ENCODE measurements at places on chromosomes 16 and 17.

DNA sequence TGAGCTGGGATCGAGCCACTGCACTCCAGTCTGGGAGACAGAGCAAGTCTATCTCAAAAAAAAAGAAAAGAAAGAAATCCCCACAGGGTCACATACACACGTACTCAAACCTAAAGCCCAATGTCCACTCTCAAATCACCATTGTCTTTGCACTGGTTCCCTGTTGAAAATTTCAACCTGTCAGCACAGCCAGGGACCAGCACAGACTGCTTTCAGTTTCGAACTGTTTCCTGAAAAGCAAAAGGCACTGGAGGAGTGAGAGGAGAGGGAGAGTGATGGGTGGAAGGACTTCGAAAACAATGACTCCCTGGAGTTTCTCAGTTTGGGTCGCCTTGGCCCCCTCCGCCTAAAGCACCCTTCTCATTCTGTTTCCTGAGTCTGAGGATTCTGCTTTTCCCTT is 9.0 kb upstream of the CD300C start:
- no peak for ATAC-seq

- peak; percentile 50 for ATAC-seq
Observed at GRCh38 chr17:44219108-44219615, 313 bp downstream of the UBTF start.

DNA sequence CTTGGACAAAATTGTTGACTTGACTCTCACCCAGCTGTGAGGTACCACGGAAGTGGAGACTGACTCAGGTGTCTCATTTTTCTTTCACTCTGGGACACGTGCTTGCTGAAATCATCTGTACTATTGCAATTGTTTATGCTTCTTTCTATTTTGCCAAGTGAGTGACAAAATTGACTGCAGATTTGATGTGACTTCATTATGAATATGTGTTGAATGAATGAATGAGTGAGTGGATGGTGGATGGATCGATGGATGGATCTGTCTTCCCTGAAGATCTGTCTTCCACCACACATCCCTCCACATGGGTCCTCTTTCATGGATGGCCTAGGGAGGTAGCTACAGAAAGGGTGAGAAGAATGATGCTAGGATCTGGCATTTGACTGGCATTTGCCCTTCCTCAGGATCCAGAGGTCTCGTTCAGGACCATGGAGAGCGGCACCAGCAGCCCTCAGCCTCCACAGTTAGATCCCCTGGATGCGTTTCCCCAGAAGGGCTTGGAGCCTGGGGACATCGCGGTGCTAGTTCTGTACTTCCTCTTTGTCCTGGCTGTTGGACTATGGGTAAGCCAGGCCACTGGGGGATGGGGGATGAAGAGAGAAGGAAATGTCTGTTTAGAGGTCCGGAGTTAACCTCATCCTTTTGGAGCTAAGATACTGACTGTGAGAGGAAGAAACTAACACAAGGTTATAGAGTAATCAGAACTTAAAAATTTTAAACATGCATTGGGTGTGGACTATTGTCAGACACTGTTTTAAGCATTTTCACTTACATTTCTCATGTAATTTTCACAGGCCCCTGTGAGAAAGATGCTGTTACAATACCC is 12.7 kb downstream of the SLC5A11 start:
- no peak for ATAC-seq

DNA sequence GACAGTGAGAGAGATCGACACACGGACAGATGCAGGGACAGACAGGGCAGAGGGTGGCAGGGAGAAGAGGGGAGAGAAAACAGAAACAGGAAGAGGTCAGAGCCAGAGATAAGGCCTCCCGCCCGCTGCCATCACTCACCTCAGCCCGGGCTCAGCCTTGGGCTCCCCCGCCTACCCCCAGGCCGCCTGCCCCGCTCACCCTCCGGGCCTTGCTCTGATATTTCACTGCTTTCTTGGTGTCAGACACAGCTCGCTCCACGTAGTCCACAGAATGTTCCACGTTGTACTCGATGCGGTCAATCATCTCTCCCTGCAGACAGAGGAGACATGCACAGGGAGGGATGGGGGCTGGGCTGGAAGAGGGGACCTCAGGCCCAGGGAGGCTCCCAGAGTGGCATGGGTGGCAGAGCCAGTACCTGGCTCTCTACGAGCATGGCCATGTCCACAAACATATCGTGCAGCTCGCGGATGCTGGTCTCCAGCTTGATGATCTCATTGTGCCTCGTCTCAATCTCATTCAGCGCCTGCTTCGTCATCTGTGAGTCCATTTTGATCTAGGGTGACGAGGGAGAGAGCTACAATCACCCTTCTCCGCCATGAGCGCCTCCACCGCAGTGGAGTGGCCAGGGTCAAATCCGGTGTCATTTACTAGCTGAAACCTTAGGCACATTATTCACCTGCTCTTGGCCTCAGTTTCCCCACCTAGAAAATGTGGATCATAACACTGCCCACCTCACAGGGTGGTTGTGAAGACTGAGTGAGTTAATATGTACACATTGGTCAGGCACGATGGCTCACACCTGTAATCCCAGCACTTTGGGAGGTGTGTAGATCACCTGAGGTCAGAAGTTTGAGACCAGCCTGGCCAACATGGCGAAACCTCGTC is 8.2 kb downstream of the HSD3B7 start:
- ATAC-seq: no peak

DNA sequence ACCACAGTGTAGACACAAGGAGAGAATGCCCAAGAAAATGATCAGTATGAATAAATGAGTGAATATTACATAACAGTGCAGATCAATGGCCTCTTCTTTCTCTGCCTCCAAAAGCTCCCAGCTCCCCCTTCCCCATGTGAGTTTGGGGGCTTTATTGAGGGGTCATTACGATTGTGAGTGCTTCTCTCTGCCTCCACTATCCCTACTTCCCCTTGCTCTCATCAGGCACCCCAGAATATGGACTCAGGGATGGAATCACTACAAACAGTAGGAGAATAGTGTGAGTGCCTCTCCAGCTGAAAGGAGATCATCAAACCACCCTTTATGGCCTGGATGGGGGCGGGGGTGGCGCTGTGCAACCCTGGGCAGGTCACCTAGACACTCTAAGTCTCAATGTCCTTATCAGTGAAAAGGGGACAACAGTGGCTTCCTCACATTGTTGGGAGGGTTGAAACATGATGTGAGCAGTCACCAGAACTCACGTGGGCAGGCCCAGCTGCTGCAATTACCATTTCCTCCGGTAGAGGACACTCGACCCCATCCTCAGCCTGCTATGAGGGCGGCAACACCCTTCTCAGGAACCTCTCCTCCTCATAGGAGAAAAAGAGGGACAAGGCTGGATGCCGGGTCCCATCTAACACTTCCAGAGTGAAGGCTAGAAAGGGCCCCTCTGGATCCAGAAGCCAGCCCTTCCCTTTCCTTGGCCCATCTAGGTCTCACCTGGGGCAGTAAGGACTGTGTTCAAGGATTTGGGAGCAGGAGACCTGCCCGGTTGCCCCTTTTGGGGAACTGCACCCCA is 2.1 kb upstream of the EPOP start:
- ATAC-seq: peak; percentile 57

DNA sequence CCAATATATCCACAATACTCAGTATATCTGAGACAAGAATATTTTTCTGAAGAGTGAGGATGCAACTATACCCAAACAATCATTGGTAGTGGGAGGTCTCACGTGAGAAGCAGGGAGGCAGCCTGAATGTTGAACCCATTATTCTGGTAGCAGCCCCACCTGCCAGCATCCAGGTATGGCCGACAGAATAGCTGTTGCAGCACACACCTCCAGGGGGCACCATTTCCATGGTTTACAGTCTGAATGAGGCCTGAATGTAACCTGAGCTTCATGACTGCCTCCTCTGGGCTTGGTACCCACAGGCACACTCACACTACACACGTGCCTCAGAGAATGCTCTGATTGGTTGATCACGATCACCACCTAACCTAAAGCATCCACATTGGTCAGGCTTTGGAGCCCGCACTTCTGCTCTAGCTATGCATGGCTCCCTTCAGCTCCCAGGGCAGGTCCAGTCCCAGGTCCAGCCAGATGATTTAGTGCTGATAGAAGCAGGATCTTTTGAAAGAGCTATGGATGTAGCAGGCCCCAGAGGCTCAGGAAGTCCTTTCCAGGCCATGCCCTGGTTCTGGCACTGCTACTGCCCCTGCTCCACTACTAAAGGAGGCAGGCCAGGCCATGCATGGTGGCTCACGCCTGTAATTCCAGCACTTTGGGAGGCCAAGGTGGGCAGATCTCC is 11.0 kb upstream of the CBFB start:
- peak; percentile 96 for ATAC-seq

- no peak for ATAC-seq
Observed at GRCh38 chr17:58338454-58338840, 9.9 kb upstream of the TSPOAP1 start.

DNA sequence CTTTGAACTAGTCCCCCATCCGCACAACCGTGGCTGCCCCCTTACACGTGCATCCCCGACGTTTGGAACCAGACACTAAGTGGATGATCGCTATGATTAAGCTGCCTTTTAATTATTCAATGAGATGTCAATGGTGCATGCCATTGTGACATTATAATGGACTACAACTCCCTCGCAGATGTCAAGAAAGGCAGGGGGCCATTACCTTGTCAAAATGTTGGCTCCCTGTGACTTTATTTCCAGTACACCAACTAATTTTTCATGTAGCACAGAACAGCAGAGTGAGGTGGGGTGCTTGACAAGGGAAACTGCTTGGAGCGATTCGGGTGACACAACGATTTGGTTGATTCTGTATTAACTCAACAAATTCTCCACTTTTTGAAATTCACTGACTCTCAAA is 26.5 kb downstream of the ASIC2 start:
- ATAC-seq: no peak

DNA sequence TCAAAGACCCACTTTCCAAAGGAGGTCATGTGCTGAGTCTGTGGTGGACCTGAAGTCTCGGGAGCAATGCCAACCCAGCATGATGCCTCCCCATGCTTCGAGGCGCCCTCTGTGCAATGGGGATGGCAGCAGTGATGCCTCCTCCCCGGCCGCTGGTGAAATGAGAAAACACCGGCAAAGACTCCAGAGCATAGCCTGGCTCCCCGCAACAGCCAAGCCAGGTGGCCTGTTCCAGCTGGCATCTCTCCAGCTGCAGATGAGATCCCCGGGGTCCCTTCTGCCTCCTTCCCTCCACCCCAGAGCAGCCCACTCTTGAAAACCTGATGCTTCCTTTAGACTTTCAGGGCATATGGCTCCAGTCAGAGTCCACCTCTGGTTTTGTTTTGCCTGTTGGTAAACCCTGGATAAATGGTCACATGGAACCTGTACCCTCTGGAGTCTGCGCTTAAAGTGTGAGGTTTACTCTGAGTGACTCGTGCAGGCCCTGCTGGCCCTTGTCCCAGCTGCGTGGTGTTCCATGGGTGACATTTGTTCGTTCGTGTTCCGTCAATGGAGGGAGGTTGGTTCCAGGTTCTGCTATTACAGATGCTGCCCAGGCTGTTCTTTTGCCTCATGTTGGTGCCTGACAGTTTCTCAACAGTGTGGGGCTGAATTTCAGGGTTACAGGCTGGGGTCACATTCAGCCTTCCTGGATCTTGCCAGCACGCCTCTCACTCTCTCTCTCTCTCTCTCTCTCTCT is 181.8 kb upstream of the CIBAR2 start:
- ATAC-seq: no peak

- peak; percentile 84 for ATAC-seq
Observed at GRCh38 chr16:11224894-11225676, 30.9 kb downstream of the SOCS1 start.

GRCh38 chr16:85778873-85779272 is 20.5 kb downstream of the EMC8 start:
- no peak for ATAC-seq

GRCh38 chr17:48578616-48579470 is 693 bp upstream of the HOXB4 start:
- ATAC-seq: peak; percentile 49

GRCh38 chr16:71837150-71837549 is 8.6 kb upstream of the ATXN1L start:
- no peak for ATAC-seq

DNA sequence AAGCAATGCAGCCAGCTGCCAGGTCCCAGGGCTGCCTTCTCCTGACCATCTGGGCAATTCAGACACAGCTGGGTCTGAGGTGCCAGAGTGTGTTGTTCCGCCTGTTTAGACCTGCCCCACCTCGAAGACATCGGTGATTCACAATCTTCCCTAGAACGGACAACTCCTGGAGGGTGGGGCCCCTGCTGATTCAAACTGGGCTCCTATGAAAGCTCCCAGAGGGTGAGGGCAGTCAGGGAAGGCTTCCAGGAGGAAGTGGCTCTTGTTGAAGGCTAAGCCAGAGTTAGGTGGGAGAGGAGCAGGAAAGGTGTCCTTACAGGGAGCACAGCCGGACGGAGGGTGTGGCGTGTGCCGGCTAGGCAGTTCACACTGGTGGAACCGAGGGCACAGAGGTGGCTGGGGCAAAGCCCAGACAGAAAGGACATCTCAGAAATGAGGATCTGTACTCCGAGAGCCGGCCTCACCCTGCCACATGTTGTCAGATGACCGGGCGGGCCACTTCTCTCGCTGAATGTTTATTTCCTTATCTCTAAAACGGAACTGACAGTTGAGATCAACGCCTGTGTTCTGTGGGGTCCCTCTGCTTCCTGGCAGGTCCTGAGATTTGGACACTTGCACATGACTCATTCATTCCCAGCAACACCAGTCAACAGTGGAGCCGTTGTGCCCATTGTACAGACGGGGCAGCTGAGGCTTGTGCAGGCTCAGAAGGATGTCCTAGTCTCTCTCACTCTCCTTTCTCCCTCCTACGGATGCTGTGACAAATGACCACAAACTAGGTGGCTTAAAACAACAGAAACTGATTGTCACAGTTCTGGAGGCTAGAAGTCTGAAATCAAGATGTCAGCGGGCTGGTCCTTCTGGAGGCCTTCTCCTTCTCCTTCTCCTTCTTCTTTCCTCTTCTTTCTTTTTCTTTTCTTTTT is 26.9 kb upstream of the LITAF start:
- peak; percentile 13 for ATAC-seq

DNA sequence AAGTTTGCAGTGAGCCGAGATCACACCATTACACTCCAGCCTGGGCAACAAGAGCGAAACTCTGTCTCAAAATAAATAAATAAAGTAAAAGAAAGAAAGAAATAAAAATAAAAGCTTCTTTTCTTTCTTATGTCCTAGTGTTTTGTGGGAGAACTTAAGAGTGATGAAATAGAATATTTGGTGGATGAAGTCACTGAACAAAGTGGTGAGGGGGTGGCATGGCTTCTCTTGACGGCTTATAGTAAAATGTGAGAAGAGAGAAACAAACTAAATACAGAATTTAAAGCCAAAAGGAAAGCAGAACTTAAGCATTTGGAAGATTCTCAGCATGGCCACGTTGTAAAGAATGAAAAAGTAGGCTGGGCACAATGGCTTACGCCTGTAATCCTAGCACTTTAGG is 15.3 kb downstream of the SGF29 start:
- ATAC-seq: no peak

- ATAC-seq: no peak
Observed at GRCh38 chr17:73343168-73343634, 31.4 kb upstream of the CDC42EP4 start.
